ENCODE measurements at places on chromosomes 4 and X. TPM values are rescaled to one million over a fixed set of nuclear protein-coding genes. Genes with fewer than 3 reads are reported as not detected.

MAML3 gene
- 2.0 TPM for total RNA-seq

DNA sequence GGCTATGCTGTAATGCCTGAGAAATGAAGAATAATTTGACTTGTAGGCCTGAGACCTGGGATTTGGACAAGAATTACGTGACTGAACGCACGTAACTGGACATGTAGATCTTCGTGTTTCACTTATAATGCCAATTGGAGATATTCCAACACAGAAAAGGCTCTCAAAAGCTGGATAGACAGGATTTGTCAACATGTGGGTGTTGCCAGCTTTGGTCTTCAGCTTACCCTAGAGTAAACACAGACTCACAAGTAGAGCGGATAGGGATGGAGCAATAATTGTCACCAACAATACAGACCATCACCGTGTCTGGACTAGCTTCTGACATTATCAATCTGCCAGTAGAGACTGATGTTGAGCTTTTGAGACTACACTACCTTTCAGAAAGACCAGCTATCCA is 1511.0 kb upstream of the ADGRL3 start:
- no peaks in the 10 kb centered on the region for H3K4me1 ChIP-seq
- H3K27ac ChIP-seq: no peak overlapping the region
- no peaks in the 10 kb centered on the region for H3K27me3 ChIP-seq
- H3K36me3 ChIP-seq: no peaks in the 10 kb centered on the region
- no peak overlapping the region for H3K4me3 ChIP-seq
- no peak for DNase-seq

DNA sequence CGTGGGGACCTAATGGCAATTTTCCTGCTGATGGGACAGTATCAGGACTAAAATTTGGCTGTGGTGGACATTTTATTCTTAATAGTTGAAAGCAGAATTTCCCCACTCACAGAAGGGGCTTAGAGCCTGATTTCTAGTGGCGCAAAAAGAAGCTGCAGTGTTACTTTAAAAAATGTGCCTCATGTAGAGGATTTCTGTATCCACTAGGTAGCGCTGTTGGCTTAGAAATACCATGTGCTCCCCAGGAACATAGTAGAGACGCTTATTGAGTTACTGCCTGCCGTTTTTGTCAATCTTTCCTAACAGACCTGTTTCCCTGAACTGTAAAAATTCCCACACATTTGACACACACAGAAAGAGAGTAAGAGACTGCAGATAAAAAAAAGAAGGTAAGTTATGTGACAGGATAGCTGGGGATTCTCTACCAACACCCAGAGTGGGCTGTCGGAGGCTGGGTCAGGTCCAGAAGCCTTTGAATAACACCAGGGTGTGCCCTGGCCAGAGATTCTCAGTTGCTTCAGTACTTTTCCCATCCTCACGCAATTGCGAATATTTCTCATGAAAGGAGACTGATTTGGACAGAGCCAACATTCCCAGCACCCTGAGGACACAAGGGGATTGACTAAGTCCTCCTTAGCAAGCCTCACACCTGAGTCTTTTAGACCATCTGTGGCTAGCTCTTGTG is 88.4 kb downstream of the ZXDA start:
- H3K27me3 ChIP-seq: no peaks in the 10 kb centered on the region
- no peaks in the 10 kb centered on the region for H3K36me3 ChIP-seq
- H3K4me1 ChIP-seq: no peaks in the 10 kb centered on the region
- H3K4me3 ChIP-seq: no peak overlapping the region
- DNase-seq: peak; percentile 26

DNA sequence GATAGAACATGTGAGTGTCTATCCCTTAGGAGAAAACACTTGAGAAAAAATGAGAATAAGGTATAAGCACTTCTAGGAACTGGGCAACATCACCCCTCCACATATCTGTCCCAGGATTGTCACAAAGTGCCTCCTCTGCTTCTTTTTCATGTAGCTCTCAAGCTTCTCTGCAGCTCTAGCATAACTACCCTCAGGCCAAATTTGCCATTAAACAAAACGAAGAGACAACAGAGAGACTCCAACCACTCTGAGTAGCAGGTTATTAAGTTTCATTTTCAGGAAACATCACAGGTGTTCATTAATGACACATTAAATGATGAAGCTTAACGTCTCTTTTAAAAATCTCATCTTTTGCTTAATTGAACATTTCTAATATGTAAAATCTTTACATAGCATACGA is 580.0 kb downstream of the GALNTL6 start:
- no peaks in the 10 kb centered on the region for H3K36me3 ChIP-seq
- DNase-seq: no peak
- no peak overlapping the region for H3K4me3 ChIP-seq
- no peaks in the 10 kb centered on the region for H3K27me3 ChIP-seq
- no peak overlapping the region for H3K27ac ChIP-seq

- no peak overlapping the region for H3K27ac ChIP-seq
- no peak overlapping the region for H3K4me3 ChIP-seq
- no peaks in the 10 kb centered on the region for H3K36me3 ChIP-seq
- H3K4me1 ChIP-seq: peaks cover 2% of the 10 kb centered on the region
- H3K27me3 ChIP-seq: no peaks in the 10 kb centered on the region
Observed at GRCh38 chr4:105061136-105061696, 85.5 kb upstream of the TET2 start.

- no peaks in the 10 kb centered on the region for H3K36me3 ChIP-seq
- H3K27me3 ChIP-seq: no peaks in the 10 kb centered on the region
- H3K27ac ChIP-seq: no peak overlapping the region
Observed at GRCh38 chr4:107276052-107276451, 239.9 kb upstream of the DKK2 start.

Data from T-cell (primary cell).